ENCODE measurements at places on chromosomes 7 and 10.

DNA sequence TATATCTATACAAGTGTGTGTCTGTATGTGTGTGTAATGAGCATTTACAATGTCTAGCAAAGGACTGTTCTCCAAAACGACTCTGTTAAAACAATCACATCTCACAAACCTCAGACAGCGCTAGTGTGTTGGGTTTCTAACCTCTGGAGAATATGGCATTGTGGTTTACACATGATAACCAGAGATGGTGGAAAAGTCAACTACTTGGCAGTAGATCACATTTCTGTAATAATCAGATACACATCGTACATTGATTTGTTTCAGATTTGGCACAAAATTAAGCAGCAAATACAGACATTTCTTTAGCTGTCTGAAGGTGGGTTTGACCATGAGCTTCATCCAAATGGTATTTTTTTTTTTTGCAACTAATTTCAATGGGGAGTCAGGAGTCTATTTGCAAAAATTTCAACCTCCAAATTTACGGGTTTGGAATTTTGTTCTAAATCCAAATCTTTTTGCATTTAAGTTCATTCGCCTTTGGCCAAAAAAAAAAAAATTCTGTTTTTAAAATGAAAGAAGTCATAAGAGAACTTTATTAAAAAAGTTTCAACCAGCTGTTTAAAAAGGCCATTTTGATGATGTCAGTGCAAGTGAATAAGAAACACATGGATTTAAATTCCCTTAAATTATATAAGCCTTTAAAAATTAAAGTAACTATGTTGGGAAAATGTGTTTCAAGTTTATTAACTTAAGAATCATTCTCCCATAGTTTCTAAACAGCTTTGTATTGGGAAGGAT, 127.8 kb downstream of the TMEM26 start:
- DNase-seq = no peak

DNA sequence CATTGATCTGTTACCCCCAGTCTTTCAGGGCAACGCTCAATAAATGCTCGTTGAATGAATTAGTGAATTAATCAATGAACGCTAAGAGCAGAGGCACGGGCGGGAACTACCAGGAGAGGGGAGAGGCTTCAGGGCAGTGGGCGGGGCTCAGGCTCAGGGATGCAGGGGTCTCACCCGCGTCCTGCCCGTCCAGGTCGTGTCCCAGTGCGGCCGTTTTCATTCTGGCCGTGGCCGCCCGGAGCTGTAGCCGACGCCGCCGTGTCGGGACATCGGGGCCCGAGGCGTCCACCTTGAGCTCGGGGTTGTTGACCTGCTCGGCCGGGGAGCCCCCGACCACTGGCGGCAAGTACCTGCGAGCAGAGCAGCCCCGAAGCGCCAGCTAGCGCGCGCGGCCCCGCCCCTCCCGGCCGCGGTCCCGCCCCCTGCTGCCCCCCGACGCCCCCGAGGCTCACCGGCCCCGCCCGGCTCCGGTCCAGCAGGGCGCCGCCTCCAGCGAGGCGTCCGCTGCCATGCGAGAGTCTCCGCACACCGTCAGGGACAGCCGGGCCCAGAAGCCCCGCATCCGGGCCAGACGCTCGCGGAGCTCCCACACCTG, 2.8 kb upstream of the GAL3ST4 start:
- DNase-seq = no peak

DNA sequence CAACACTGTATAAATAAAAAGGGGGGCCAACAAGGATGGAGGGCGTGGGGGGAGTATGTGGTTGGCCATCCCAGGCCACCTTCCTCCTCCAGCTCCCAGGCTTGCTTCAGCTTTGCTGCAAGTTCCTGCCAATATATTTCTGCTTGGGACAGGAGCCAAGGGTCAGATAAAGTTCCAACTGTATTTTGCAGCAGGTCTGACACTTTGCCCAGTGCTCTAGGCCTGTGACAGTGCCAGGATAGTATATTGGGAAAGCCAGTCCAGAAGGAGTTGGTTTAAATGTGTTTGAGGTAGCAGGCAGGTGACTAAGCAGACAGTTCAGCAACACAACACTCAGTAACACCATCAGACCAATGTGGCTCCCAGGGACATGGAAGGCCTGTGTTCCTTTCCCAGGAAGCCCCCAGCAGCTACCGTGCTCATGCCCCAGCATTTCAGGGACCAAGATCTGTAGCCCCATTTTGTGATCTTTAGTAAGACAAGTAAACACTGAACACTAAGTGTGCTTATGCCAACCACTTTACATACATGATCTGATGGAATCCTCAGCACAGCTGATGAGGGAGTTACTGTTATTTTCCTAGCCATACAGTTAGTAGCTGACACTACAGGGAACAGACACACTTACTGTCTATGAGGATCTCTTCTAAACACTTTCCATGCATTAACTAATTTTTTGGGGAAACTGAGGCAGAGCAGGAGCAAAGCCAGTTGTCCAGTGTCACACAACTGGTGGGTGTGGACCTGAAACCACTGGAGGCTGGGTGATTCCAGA, 38.9 kb downstream of the DNAJB12 start:
- peak; percentile 30 for DNase-seq

GRCh38 chr10:100824886-100825285, 79.5 kb downstream of the PAX2 start:
- DNase-seq = no peak

DNA sequence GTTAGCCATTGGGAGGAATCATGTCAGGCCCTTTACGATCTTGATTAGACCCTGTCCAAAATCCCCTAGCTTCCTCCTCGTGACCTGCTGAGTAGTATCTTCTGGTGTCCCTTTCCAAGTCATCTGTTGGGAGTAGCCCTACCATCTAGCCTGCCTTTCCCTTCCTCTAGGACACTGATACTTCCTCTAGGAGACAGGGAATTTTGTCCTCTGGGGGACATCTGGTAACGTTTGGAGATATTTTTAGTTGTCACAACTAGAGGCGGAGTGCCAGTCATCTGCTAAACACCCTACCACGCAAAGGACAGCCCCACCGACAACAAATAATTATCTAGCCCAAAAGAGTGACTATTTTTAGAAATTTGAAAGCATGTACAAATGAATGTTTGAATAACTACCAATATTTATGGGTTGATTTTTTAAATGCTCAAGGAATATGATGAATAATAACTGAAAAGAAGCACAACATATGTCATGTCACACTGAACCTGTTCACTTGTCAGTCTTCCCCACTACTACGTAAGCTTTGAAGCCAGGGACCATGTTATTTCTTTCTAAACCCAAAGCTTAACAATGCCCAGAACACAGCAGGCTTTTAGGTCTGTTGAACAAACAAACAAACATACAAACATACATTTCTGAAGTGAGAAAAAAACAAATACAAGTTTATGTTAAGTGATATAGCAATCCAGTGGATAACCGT, 105.9 kb downstream of the ARHGAP12 start:
- peak; percentile 34 for DNase-seq

GRCh38 chr7:11833431-11833830, 1.4 kb upstream of the THSD7A start:
- DNase-seq = no peak

DNA sequence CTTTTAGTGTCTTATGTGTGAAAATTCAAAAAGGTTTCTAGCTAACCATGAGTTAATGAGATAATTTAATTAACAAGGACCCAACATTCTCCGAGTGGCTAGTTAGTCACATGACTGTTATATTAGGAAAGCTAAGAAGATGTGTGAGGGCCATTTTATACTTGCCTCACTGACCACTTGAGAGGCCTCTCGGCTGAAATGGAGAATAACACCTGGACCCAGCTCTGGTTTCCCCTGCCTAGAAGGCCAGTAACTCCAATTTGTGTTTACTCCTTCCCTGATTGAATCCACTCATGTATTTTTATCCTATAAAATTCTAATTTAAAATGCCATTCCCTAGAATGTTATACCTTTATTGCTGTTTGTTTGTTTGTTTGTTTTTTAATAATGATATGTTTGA, 1091.2 kb downstream of the KCNMA1 start:
- DNase-seq = no peak

DNA sequence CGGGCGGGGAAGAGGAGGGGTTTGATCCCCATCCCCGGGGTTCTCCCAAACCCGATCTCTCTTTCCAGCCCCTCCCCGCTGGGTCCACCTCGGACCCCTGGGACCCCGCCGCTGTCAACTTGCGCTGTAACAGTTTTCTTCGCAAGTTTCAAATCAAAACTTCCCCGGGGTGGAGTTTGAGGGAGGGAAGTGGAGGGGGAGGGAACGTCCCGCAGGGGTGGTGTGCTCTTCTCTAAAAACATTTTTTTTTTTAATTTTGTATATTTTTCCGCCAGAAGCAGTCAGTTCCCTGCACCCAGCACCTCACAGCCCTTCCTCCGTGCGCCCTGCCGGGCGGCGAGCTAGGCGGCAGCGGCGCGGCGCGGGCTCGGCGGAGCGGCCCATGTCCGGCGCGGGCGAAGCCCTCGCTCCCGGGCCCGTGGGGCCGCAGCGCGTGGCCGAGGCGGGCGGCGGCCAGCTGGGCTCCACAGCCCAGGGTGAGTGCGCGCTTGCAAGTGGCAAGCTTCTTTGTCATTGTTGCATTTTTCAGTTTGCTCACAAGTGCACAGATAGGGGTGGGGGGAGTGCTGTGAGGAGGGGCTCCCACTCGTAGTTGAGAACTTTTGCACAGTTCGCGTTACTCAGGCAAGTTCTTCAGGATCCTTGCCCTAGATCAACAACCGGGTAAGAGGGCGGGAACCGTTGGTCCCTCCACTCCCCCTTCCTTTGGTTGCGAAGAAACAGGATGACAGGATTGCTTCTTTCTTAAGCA, 933 bp downstream of the MDFIC start:
- peak; percentile 69 for DNase-seq

GRCh38 chr7:115297656-115298055, 375.8 kb downstream of the MDFIC start:
- DNase-seq = peak; percentile 96

- DNase-seq = no peak
These were observed 9.1 kb upstream of the PAX2 start for GRCh38 chr10:100736144-100736808.

DNA sequence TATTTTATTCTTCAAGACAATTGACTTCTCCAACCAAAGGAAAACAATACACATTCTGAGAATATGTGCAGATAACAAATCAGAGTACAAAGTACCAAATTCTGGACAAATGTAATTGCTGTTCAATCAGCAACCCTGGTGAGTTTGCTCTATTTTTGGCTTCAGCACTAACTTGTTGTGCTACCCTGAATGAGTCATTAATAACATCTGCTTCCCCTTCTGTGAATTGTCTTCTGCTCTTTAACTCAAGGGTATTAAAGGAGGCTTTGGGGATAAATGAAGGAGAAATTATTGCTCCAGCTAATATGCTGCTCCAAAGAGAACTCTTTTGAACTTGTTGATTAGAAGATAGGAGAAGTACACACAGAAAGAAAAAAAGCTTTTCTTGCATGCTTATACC, 459.3 kb downstream of the HTR7 start:
- DNase-seq = no peak

DNA sequence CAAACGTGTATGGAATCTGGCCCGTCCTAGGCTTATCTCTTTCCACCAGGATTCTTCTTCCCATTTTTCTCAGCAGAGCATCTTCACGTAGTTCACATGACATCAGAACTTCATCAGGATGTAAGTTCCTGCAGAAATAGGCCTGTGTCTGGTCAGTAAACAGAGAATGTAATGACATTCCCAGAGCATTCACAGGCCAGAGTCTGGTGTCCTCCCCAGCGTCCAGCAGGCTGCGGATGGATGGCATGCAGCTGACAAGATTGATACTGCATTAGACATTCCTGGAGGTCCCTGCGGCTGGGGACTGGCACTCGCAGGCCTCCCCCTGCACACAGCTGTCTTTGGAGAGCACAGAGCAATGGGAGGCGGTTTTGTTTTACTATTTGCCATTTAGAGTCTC, 28.7 kb downstream of the MGMT start:
- no peak for DNase-seq

- DNase-seq = no peak
These were observed 22.4 kb upstream of the C1QL3 start for GRCh38 chr10:16544099-16544498.

DNA sequence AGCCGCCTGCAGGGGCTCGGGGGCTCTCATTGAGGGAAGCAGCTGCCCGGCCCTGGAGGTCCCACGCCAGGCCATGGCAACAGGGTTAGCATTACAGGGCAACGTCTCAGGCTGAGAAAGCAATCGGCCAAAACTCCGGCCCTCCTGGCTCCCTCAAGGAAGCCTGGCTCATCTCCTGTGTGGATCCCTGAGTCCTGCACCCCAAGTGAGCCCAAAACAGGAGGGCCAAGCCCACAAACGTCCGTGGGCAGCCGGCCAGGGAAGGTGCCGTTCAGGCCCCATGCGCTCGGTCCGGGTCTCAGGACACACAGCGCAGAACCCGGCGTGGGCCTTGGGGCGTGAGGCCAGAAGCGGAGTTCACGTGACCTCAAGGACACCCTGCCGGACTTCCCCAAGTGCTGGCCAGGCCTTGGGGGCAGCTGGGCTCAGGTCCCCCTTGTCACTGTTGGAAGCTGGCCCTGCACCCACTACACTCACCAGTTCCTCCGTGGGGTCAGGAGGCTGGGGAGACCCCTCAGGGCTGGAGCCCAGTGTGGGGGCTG, 8.0 kb upstream of the PWWP2B start:
- no peak for DNase-seq

DNA sequence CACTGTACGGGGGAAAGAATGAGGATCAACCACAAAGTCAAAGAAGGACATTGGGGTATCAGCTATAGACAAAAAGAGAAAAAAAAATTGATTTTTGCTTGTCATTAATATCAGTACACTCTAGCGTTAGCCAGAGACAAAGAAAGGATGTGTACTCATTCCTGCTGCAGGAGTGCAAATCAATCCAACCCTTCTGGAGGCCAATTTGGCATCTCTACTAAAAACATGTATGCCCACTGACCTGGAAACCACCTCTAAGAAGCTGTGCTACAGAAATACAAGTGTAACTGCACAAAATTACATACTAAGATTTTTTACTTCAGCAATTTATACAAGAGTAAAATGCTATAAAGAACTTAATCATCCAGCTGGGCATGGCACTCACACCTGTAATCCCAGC, 13.6 kb downstream of the NSMCE4A start:
- DNase-seq = no peak

- DNase-seq = no peak
These were observed 4.6 kb downstream of the EMX2 start for GRCh38 chr10:117547016-117547715.

DNA sequence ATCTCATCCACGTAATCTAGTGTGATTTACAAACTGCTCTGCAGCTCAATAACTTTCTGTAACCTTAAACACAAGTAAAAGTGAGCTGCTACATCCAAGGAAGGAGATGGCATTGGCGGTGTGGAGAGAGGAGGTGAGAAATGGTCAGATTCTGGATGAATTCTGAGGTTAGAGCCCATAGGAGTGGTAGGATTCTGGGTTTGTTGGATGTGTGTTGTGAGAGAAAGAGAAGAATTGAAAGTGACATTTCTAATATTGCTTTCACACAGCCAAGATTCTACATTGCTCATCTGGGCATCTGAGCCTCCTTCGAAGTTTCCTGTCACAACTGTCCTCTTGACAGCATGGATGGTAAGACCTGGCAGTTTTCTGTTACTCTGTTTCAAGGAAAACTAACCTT, 2.5 kb downstream of the MCM10 start:
- no peak for DNase-seq

DNA sequence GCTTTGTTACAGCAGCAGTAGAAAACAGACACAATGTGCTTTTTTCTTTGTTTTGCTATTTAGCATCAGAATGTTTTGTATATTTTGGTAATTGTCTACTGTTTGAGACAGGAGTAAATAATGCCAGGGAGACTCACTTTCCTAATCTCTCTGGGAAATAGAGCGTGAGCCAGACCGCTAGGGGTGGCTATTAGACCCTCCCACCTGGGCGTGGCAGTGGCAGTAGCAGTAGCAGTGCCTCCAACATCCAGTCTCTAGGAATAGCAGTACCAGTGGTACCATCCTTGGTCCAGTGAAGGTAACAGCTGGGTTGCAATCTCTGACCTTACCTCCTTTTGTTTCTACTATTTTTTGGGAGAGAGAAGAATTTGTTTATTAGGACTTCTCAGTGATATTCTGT, 165.7 kb upstream of the MAGI2 start:
- DNase-seq = no peak
